Gastrocnemius medialis (tissue), 4 donors: ENCODE measurements at places on chromosomes 5 and 9. TPM values are rescaled to one million over a fixed set of nuclear protein-coding genes. Genes with fewer than 3 reads are reported as not detected.
A peak's percentile ranks its signal among the peaks of the same experiment; 100 is the strongest.

The UGCG gene
- 18.5 TPM for total RNA-seq

The SELENOP gene
- total RNA-seq = 248 TPM

DNA sequence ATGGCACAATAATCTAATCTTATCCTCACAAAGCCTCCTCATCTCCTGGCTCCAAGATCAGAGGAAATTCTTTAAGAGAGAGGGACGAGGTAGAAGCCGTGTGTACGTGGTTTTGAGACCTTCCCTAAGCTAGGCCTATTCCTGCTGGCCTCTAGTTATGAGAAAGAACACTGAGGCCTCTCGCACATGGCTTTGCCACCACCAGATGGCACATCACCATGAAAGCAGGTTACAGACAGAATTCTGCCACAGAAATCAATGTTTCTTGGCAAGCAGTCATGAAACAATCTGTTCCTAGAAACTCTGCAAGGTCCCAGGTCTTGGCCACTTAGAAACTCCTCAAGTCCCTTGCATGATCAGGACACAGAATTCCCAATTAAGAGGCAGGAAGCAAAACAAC lies 268.2 kb upstream of the TAS2R1 start:
- no peak for DNase-seq

DNA sequence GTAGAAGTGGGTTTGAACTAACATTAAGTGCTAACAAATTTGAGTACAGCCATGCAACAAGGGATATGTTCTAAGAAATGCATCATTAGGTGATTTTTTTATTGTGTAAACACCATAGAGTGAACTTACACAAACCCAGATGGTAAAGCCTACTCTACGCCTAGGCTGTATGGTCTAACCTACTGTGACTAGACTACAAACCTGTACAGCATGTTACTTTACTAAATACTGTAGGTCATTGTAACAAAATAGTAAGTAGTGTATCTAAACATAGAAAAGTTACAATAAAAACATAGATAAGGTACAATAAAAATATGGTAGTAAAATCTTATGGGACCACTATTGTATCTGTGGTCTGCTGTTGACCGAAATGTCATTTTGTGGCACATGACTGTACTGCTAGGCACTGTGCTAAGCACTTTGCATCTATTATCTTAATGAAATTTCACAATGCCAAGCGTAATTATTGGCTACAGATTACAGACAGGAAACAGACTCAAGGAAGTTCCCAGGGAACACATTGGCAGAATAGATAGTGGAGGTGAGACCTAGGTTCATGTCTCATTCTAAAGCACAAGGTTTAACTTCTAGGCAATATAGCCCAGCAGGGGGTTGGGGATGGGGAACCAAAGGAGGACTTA lies 62.7 kb downstream of the ATP10B start:
- no peak for DNase-seq

- no peak for DNase-seq
Measured at GRCh38 chr9:129263836-129264235, 85.8 kb upstream of the IER5L start.

- no peak for DNase-seq
Measured at GRCh38 chr9:96071076-96071814, 195.8 kb downstream of the ERCC6L2 start.

- DNase-seq = peak; percentile 28
Measured at GRCh38 chr9:134059661-134060395, 8.0 kb downstream of the BRD3 start.

- no peak for DNase-seq
Measured at GRCh38 chr5:154031937-154032489, 6.7 kb downstream of the FAM114A2 start.

DNA sequence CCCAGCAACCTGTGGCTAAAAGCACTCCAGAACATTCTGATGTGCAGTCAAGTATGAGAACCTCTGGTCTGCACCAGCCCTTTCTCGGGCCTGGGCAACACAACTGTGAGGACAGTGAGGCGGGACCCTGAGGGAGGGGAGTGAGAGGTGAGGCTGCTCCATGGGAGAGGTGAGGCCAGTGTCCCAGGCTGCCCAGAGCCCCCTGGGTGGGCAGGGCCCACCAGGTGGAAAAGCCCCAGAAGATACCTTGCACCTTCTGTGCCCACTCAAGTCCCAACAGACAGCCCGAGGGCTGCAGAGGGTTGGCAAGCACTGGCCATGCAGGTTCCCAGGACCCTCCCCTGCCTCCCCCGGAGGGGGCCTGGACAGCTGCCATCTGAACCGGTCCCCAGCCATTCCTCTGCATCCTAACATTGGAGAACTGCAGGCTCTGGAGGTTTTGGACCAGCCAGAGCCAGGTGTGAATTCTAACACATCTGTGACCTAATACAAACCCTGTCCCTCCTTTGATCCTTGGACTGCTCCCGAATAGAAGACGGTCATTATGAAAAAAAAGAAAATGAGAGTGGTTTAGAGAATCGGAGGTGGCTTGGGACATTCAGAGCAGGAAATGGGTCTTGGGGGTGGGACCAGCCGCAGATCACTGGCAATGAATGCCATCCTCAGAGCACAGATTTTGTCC lies 57.0 kb downstream of the DUSP1 start:
- no peak for DNase-seq
